ENCODE measurements at places on chromosomes 4 and X.

DNA sequence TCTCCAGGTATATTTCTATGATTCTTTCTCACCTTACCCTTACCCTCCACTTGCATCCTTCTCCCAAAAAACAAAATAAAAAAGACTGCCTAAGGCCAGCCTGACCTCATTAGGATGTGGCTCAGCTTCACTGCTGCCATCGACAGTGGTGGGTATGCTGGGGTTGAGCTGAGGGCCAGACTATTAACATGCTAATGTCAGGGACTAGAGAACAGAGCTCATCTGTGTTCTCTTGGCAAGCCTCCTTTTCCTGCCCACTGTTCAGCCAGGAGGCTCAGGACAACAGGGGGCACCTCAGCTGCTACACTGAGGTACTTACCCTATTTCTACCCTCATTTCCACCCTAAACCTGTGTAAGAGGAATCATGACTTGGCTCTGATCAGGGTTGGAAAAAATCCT lies 59.3 kb downstream of the MSN start:
- no peak for DNase-seq

- no peak for DNase-seq
Measured at GRCh38 chr4:77398256-77398655, 207.4 kb upstream of the CXCL13 start.

DNA sequence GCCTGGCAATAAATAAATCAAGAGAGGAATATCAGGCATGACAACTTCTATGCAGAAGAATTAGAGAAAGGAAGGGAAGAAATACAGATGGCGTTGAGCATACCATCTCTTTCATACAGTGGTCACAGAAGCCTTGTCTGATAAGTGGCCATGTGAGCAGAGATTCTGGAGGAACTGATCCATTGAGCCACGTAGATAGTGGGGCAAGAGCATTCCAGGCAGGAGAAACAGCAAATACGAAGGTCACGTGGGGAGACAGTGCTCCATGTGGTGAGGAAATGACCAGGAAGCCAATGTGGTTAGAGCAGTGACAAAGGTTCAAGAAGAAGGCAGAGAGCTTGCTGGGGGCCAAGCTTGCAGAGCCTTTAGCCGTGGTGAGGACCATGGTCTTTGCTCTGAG lies 226.7 kb upstream of the NOCT start:
- no peak for DNase-seq

DNA sequence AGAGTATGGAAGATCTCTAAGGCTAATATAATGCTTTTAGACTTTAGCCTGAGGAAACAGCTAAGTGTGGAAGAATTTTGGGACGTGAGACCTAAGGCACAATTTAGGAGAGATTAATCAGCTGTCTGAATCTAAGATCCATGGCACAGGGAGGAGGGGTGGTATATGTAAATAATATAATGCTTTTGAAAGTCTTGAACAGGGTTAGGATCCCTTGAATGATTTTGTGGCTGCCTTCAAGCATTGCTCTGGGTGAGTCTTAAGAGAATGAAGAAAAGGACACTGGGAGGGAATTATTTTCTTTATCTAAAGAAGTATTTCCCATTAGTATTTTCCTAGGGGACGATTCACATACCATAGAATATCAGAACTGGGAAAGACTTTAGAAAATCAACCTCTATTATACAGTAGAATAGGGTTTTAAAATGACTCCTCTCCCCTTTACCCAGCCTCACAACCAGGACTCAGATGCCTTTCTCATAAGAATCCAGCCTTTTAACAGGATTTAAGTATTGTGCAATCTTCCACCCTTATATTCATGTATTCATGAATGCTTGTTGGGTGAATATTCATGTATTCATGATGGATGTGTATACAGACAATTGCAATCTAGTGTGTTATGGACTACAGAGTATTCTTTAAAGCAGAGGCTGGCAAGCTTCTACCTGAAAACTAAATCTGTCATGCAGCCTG lies 664.2 kb upstream of the CPEB2 start:
- no peak for DNase-seq

- peak; percentile 31 for DNase-seq
Measured at GRCh38 chrX:40011322-40012038, 86.3 kb downstream of the BCOR start.

DNA sequence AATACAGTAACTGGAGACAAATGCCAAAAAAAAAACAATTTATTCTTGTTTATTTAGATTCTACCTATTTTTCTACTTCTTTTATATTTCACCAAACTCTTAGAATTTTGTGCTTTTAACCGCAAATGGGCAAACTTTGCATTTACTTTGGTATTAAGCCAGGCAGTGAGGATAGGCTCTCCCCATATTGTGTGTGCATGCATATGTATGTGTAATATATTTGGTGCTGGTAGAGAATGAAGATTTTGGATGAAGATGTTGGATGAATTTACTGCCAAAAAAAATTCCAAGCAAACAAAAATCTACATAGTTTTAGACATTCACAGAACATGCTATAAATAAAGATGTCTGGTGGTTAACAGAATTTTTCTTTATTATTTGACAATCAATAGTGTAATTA lies 30.3 kb downstream of the GALNTL6 start:
- DNase-seq, result no peak

DNA sequence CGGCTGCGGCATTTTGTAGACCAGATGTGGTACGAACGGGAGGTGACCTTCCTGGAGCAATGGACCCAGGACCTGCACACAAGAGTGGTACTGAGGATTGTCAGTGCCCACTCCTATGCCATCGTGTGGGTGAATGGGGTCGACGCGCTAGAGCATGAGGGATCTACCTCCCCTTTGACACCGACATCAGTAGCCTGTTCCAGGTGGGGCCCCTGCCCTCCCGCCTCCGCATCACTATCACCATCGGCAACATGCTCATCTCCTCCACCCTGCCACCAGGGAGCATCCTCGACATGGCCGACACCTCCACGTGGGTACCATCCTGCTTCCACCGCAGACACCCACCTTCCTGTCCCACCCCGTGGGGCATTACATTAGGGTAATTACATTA lies 46.2 kb downstream of the SMARCA5 start:
- DNase-seq, result peak; percentile 64

GRCh38 chr4:46781434-46782092 lies 127.5 kb downstream of the COX7B2 start:
- no peak for DNase-seq

DNA sequence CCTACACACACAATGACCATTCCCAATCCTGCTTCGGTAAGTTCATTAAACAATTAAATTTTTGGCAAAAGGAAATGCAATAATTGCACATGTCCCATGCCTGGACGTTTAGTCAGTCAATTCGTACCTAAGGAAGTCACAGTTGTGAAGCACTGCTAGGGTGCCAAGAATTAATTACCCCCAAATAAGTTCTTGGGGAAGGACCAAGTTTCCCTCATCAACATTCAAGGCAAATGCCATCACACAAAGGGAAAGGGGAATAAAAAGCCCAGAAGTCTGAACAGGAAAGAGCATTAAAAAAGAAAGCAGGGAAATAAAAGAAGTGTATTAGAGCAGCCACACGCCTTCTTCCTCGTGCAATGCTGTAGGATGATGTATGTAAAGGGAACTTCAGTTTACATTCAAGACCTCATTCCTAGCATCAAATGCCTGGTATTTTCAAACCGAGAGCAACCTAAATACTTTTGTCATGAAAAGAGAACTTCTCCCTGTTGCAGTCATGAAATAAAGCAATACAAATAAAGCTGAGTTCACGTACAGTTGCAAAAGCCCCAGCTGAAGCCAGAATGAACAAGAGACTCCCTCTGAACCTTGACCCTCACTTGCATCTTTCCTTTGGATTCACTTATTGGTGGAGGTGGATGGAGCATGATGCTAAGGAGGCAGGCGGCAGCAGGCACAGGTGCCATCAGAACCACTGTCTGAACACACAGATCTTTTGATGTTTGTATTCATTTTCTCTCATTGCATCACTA lies 124.0 kb upstream of the PPARGC1A start:
- DNase-seq, result no peak

DNA sequence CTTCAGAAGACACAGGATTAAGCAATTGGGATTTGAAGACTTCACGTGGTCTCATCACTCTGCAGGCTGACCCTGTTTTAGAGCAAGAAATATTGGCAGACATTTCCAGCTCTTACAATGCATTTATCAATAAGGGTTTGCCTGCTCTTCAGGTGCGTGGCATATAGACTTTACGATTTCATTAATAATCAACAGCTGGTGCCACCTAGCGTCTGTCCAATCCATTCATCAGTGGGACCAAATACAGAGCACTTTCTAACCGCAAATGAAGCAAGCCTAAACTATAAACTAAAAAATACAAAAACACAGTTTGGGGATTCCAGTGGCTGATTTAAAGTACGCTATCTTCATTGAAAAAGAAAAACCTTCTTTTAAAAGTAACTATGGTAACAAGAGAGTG lies 125.4 kb upstream of the DMD start:
- DNase-seq, result peak; percentile 66

DNA sequence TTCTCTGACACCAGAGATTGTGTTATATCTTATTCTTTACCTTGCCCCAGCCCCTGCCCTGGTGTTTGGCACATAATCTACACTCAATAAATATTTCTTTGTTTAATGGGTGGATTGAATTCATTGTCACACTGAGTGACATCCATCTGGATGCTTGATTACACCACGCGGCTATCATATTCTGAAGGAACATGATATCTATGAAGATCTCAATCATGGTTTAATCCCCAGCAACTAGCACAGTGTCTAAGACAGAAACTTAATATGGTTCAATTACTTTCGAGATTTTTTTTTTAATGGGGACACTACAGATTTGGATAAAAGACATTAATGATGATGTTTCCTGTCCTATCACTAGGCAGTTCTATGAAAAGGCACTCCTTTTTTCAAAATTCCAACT lies 246.3 kb downstream of the PALLD start:
- DNase-seq, result no peak

- no peak for DNase-seq
Measured at GRCh38 chrX:32448945-32449344, 762.4 kb downstream of the DMD start.

DNA sequence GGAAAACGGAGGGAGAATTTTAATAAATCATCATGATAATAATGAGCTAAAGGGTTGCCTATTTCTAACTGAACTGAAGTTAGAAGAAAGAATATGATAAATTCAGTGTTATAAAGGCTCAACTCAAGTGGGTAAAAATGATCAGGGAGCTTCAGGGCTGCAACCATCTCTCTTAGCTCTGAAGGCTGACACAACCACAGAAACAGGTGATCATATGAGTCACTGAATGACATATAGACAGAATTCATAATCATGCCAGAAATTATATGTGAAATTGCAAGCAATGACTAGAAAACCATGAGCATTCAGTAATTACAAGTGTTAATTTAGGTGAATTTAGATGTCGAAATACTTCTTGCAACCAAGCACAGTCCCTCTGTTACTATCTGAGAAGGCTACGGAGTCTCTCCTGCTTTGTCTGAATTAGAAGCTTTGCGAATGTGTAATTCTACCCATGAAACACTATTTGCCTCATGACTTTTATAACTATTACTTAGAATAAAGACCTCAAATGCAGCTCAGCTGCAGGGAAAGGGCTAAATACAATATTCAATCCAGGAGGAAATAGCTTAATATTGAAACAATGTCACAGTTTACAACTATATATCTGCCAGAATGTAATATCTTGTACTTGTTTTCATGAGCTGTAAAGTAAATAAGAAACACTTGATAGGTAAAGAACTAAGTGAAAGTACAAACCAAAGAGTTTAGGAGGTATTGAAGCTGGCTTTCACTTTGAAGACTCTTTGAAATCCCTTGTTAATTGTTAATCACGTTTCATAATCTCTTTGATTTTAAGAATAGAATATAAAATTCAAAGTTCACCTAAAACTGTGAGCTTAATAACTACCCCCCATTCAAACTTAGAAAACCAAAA lies 1972.6 kb downstream of the ARAP2 start:
- DNase-seq, result peak; percentile 26

DNA sequence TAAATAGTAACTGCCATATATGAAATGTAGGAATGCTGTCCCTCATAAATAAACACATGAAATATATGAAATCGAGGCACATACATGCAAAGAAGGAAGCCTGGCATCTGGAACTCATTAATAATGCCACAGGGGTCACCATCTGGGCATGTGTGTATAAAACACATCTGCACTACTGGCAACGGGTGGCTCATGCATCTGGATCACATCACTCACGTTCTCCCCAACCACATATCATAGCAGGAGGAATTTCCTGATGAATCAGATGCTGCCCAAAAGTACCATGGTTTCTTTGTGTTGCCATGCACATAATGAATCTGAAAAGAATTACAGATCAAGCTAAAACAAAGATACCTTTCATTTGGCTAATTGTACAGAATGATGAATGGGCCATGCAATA lies 28.6 kb downstream of the RNF175 start:
- DNase-seq, result no peak

DNA sequence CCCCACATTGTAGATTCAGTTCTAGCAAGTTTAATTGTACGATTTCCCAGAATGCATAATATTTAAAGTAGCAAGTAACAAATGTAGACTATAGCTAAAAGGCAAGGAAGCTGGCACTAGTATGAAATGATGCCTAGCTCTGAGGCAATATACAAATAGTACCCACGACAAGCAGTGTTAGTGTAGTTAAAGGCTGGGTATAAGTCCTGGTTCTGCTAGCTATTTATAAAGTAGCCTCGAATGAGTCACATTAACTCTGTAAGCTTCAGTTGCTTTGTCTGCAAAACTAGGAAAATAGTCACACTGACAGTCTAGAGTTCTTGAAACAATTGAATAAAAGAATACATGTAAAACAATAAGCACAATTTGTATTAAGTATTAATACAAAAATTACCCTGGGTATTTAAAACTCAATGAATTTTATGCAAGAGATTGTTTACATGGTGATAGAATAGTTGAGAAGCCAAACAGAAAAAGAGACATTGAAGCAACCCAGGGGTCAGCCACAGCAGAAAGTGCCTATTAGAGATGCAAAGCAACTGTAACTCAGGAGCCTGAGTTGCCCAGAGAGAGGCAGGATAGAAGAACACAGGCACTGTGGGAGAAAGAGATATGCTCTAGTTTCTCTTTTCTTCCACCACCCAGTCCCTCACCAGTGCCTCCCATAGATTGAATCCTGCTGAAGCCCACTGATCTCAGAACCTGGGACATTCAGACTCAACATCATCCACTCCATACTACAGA lies 949.0 kb downstream of the C4orf33 start:
- no peak for DNase-seq

DNA sequence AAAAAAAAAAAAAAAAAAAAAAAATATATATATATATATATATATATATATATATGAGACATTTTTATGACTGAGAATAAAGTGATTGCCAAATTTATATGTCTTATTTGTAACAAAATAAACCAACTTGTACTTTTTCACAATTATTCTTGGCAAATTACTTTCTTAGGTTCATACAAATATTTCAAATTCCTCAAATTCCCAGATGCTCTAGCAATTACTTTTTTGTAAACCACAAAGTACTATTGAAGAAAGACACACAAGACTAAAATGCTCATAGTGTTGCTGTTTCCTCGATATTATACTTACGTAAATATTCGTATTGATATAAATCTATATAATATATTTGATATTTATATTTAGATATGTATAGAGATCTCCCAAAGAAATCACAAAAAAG lies 390.0 kb downstream of the FAT4 start:
- DNase-seq, result no peak

- DNase-seq, result no peak
Measured at GRCh38 chr4:34732176-34732950, 1512.0 kb downstream of the ARAP2 start.

Data from DMS53 (cell line).